ENCODE measurements at places on chromosomes 5 and 9. TPM values are rescaled to one million over a fixed set of nuclear protein-coding genes. Genes with fewer than 3 reads are reported as not detected.

SLC27A6 gene
- total RNA-seq, result not detected

SYNPO gene
- total RNA-seq, result 3.7 TPM

CDH18 gene
- total RNA-seq, result not detected

KIAA0825 gene
- 4.9 TPM for total RNA-seq

SELENOP gene
- 404 TPM for total RNA-seq

ACOT12 gene
- not detected for total RNA-seq

TLX3 gene
- total RNA-seq, result not detected

KIF3A gene
- total RNA-seq, result 8.5 TPM

SLC6A18 gene
- not detected for total RNA-seq

SCGB3A2 gene
- not detected for total RNA-seq

RNF183 gene
- total RNA-seq, result 5.0 TPM

PFN3 gene
- not detected for total RNA-seq

ALG2 gene
- total RNA-seq, result 22.6 TPM

PCDHA7 gene
- not detected for total RNA-seq

SV2C gene
- total RNA-seq, result 30.8 TPM

GRIN3A gene
- total RNA-seq, result 0.18 TPM

KCNMB1 gene
- 8.8 TPM for total RNA-seq

DEPDC1B gene
- 0.14 TPM for total RNA-seq

GBGT1 gene
- 9.0 TPM for total RNA-seq

PCDHGB4 gene
- total RNA-seq, result 0.29 TPM

OLFM1 gene
- total RNA-seq, result 0.29 TPM

HAVCR2 gene
- 9.9 TPM for total RNA-seq

ISOC1 gene
- 11.3 TPM for total RNA-seq

HTR1A gene
- total RNA-seq, result not detected

LCN1 gene
- not detected for total RNA-seq

MUSK gene
- 15.4 TPM for total RNA-seq

CDKN2A gene
- total RNA-seq, result not detected

DMRT3 gene
- total RNA-seq, result not detected

HACD4 gene
- total RNA-seq, result 5.9 TPM

PTGS1 gene
- total RNA-seq, result 7.5 TPM

OR13C9 gene
- total RNA-seq, result not detected

TBC1D9B gene
- total RNA-seq, result 260 TPM

RASGRF2 gene
- total RNA-seq, result 5.8 TPM

CARD19 gene
- 14.3 TPM for total RNA-seq

SLC28A3 gene
- 1.4 TPM for total RNA-seq

ARL14EPL gene
- total RNA-seq, result not detected

IL4 gene
- not detected for total RNA-seq

PHF24 gene
- total RNA-seq, result 0.92 TPM

ADAMTSL1 gene
- 11.0 TPM for total RNA-seq

C5orf52 gene
- total RNA-seq, result not detected

PCDHA9 gene
- not detected for total RNA-seq
